ENCODE measurements at places on chromosomes 12 and 14.
A peak's percentile ranks its signal among the peaks of the same experiment; 100 is the strongest.

DNA sequence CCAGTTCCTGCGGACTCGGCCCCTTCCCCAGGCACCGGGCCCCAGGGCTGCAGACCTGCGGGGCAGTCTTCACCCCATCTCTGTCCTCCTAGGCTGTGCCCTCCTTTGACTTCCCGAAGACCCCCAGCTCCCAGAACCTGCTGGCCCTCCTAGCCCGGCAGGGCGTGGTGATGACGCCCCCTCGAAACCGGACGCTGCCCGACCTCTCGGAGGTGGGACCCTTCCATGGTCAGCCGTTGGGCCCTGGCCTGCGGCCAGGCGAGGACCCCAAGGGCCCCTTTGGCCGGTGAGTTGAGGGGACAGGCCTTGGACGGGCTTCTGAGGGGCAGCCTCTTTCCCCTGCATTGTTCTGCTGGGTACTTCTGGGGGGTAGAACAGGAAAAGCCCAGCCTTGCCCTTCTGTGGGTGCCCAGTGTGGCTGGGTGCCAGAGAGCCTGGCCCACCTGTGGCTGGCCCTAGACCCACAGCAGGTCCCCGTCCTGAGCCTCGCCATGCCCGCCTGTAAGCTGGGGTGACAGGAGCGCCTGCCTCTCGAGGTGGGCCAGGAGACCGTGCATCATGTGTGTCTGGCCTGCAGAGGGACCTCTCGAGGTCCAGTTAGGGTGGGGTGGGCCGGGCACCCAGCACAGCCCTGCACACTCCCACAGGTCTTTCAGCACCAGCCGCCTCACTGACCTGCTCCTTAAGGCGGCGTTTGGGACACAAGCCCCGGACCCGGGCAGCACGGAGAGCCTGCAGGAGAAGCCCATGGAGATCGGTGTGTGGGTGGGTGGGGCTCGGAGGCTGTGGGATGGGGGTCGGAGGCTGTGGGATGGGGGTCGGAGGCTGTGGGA lies 12.6 kb upstream of the PUS1 start:
- DNase-seq = peak; percentile 17

DNA sequence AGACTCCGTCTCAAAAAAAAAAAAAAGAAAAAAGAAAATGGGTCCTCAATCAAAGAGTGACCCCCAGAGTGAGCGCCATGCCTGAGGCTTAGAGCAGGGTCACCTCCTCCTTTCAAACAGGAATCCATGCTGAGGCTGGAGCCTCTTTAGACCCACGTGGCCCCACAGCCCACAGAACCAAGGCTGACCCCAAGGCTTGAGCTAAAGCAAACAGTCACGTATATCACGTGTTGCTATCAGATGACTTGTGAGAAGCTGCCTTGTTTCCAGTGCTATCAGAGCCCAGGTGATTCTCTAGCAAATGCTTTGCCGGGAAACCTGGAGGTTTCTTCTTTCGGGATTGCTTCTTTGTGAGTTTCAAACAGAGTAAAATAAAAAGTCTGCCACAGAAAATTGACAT lies 31.7 kb upstream of the DYNC1H1 start:
- DNase-seq = no peak

DNA sequence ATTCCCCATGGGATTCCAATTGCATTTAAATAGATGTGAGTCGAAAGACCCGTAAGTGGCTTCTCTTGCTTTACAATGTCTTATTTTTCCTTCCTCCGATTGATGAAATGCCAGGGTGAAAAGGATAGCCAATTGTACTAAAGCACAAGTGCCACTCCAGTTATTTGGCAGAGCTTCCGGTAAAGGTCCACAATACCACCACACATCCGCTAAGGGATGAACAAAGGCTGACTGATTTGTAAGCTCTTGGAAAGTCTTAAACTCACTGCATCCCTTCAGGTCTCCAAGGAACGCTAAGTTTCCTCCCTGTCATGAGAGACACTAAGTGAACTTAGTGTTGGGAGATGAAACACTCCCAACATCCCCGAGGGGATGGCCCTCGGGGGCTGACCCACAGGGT lies 21.2 kb upstream of the RNASE1 start:
- no peak for DNase-seq

GRCh38 chr12:52213564-52214420 lies 19.3 kb upstream of the KRT7 start:
- DNase-seq = peak; percentile 67

- no peak for DNase-seq
Observed at GRCh38 chr12:16545836-16546235, 60.1 kb downstream of the LMO3 start.

DNA sequence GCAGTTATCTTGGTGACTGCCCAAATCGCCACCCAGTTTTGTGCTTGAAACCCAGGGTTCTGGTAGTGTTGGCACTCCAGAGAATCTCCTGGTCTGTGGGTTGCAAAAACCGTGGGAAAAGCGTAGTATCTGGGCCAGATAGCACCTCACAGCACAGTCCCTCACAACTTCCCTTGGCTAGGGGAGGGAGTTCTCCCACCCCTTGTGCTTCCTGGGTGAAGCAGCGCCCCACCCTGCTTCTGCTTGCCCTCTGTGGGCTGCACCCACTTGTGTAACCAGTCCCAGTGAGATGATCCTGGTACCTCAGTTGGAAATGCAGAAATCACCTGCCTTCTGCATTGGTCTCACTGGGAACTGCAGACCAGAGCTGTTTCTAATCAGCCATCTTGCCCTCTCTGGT lies 16.4 kb downstream of the CLEC2D start:
- DNase-seq = no peak

DNA sequence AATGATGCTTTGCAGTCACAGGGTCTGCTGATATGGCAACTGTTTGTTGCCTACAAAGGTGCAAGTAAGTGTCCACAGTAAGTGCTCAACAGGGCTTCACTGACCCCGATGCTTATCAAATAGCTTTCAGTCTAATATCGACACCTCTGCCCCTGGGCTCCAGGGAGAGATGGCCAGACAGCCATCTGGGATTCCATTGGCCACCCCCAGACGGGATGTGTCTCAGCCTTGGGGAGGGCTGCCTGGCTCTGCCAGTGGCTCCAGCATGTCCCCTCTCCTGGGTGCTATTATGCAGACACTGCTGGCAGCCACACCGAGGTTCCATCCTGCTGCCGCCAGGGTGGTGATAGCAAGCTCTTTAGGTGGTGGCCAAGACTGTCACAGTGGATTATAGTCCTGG lies 57.4 kb downstream of the DGLUCY start:
- peak; percentile 60 for DNase-seq

DNA sequence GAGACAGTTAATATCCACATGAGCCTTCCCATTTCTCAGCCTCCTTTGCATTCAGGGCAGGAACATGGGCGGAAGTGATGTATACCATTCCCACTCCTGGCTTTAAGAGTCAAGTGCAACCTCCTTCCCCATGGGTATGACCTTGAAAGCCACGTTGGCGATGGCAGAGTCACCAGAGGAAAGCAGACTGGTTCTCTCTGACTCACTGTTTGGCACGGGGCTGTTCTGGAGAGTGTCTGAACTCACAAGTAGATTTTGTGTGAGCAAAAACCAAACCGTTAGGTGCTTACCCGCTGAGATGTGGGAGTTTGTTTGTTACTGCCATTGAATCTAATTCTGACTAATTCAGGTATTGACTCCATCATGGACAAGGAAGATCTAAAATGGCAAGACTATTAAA lies 36.7 kb upstream of the PZP start:
- DNase-seq = no peak

DNA sequence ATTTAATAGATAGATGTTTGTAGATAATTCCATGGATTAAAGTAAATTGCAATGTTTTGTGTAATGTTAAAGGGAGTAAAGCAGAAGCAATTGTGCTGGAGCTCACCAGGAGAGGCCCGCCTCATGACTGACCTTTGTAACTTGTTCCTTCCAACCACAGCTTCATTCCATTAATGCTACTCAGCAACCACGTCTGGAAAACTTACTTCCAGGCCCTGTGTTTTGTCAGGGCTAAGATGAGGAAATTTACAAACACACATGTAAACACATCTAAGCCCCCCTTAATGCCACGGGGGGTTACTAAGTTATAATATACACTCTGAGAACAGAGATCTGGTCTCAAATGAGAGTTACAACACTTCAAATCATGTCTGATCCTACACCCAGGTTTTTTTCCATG lies 12.4 kb downstream of the LUM start:
- no peak for DNase-seq
